ENCODE measurements at places on chromosomes 7 and 10.

DNA sequence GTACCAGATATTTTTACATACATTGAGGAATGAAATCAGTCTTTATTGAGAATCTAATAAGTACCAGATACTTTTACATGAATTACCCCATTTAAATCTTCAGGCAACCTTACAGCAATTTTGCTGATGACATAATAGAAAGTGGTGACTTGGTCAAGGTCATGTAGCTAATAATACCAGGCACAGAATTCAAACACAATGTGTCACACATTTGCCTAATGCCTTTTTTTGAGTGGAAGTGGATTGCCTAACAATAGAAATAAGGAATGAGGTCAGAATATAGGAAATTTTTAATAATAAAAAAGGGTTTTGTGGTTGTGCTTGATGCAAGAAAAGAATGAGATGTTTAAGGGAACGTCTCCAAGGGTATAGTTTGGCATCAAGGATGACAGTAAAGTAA is 466.6 kb upstream of the IGFBP3 start:
- DNase-seq = no peak

DNA sequence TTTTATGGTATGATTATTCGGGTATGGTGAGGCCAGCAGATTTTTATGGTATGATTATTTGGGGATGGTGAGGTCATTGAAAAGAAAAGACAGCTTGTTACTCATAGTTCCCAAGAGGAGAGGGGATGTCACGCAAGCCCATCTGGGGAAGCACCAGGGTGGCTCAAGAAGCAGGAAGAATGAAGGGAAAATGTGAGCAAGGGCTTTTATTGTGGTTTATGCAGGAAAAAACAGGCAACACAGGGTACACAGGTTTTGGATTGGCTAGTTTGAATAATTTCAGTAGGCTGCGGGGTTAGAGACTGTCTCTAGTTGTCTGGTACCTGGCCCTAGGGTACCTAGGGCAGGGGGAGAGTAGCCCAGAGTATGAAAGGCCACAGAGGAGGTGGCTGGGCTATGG is 26.8 kb upstream of the DGKI start:
- DNase-seq = no peak

GRCh38 chr7:99562832-99563231 is 4.4 kb downstream of the ZNF655 start:
- DNase-seq = no peak

- no peak for DNase-seq
Observed at GRCh38 chr10:79356104-79356503, 8.8 kb downstream of the PPIF start.

GRCh38 chr10:104445359-104445758 is 91.7 kb downstream of the CFAP58 start:
- no peak for DNase-seq

GRCh38 chr7:157004521-157005455 is 5.7 kb downstream of the MNX1 start:
- DNase-seq = no peak

DNA sequence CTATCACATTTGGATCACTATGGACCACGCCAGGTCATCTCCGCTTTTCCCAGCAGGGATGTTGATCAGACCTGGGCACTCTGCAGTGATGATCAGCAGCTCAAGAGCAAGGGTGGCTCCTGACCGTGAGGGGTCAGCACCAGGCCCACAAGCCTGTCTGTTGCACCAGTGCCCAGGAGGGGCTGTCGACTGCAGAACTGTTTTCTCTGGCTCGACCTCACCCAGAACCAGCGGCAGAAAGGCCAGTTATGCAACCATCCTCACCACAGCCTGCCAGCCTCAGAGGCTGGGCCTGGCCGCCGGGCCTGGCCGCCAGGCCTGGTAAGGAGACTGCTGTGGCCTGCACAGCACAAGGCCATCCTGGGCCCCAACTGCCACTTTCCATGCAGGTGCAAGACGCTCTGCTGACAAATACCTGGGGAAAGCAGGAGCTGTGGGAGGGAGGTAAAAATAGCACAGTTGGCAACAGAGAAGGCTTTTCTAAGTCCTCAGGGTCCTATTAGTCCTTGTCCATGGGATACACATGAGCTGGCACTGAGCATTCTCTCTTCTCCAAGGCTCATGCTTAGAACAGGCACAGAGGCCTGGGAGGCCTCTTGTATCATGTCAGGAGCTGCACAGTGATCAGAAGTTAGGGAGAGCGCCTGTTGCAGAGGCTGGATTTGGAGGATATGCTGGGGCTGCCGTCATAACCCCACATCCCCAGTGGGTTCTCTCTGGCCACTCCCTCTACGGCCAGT is 17.5 kb downstream of the KCNMA1 start:
- DNase-seq = no peak

DNA sequence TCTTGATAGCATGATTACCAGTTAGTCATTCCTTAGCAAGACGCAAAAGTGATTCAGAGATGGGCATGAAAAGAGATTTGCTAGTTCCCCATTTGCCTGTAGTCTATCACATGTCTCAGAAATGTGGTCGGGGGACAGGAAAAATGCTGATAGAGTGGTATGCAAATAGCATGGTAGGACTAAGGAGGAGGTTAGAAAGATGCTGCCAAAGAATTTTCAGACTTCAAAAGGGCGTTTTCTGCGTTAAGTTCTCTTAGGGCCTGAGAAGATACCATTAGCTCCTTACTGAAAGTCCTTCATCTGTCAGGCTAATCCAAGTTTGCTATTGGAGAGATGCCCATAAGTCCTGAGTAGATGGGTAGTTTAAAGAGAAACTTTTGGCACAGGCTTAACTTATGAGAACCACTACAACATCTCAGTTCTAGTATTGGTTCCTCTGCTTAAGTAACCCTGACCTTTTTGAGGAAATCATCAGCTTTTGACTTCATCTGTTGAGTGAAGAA is 2.7 kb downstream of the CALD1 start:
- DNase-seq = no peak

DNA sequence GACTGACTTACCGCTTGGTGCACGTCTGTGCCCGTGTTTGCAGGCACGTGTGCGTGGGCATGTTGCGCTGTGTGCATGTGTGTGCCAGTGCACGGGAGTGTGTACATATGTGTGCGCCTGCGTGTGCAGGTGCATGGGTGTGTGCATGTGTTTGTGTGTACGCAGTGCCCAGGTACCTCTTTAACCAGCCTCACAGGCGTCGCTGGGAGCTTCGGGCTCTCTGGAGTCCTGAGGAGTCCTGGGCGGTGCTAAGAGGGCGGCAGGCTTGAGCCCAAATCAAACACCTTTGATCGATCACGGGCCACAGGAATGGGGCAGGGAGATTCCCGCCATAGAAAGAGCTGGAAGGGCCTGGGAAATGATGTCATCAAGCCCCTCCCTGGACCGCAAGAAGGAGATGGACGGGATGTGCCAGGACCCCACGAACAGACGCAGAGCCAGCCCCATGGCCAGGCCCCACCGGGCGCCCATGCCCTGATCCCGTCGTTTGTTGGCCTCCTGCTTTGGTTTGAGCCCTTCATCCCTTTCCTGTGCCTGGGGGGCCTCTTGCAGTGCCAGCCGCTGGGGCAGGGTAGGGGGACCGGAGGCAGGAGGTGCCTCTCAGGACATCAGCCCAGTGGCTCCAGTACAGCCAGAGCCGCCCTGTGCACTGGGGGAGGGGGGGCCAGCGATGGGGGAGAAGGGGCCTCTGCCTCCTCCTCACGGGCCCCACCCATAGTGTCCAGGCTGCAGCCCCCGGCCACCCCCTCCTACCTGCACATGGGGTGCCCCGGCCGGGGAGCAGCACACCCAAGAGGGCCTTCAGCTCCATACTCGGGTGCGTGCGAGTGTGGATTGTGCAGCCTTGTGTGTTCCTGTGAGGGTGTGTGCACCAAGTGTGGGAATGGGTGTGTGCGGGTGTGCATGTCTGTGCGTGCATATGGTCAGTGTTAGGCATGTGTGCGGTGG is 5.8 kb downstream of the KNDC1 start:
- no peak for DNase-seq

DNA sequence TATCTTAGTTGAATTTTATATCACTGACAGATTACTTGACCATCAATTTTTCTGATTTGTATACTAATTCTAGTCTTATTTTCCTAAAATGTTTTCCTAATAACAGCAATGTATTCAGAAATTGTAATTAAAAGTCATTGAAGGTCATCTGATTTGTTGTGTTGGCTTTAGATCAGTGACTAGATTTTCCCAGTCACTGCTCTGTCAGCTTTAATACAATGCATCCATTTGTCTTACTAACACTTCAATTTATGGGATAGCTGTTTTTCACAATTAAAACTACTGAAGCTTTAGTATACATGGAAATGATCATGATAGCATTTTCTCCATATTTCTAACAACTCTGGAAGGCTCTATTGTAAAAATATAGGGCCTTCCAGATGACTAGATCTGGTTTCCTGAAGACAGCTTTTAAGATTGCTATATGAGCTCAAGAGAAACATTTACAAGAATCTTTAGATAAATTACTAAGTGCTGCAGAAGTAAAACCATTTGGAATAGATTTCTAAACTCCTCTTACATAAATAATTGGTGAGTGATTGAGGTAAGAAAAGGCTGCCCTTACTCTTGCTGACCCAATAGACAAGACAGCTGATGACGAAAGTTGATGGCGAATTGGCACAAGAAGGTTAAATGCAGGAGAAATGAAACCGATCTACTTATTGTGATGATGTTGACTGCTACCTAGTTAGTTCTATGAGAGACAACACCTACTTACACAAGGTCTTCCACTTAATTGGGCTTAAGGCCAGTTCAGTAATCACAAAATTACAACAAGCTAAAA is 74.1 kb downstream of the LRRTM3 start:
- DNase-seq = no peak

GRCh38 chr10:132065491-132066105 is at the start of gene JAKMIP3:
JAKMIP3 (plus strand) TSS chr10:132065946; CDS start chr10:132104809, 38,863 bp downstream.
- DNase-seq = no peak

GRCh38 chr7:122719010-122719578 is 16.4 kb upstream of the RNF148 start:
- DNase-seq = no peak

- DNase-seq = no peak
Observed at GRCh38 chr7:12713625-12714378, 26.4 kb downstream of the ARL4A start.

GRCh38 chr7:50599385-50599784 is 34.2 kb upstream of the DDC start:
- DNase-seq = no peak

DNA sequence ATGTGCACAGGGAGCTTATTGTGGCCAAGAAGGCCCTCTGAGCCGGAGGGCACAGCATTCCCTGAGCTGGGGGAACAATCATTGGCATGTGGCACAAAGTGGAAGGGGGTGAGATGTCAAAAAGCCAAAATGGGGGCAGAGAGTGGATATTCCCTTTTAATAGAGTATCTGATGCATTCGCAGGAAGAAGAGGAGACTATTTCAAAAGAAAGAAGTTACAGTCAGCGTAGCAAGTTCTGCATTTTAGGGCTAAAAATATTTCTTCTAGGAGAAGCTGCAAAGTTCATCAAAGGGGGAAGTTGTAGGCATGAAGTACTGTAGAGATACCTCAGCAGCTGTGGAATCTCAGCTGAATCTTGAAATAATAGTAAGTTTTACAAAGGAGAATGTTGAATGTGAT is 136.0 kb upstream of the WDR11 start:
- no peak for DNase-seq

DNA sequence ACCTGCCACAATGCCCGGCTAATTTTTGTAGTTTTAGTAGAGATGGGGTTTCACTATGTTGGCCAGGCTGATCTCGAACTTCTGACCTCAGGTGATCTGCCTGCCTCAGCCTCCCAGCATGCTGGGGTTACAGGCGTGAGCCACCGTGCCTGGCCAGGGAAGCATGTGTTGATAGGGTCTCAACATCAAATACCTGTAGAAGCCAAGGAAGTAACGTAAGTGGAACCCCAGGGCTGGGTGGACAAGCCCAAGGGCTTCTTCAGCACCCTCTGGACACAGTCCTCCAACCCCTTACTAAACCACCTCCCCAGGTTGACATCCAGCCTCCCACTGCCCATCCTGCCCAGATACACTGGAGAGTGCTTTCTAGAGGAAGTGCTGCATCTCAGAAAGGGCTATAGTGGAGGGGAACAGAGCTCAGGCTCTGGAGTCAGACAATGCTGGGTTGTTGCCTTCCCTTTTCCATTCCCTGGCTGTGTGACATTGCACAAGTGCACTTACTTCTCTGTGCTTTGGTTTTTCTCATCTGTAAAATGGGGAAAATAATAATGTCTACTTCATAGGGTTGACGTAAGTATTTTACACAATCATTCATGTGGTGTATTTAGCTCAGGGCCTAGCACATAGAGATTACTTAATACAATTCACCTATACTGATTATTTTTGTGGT is 73.9 kb upstream of the KAT6B start:
- DNase-seq = no peak

- no peak for DNase-seq
Observed at GRCh38 chr10:105159268-105159667, 518.2 kb downstream of the SORCS3 start.

GRCh38 chr10:110410329-110411046 is 87.2 kb upstream of the DUSP5 start:
- DNase-seq = no peak

DNA sequence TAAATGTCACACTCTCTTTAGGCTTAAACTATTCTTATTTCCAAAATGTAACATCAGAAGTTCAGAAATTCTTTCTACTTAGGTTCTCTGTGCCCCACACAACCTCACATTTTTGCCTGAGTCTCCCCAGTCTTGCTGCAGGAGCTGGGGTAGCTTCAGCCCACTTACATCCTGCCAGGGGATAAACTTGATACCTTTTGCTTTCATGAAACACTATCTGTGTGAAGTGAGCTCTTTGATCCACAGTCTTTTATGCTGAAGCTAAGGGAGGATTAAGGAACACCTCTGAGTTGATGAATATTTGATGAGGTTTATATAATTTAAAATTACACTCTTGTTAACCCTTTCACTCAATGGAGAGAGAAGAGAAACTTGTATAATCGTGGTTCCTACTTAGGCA is 341.0 kb downstream of the AUTS2 start:
- no peak for DNase-seq

GRCh38 chr10:30827531-30828120 is 198.1 kb upstream of the LYZL2 start:
- DNase-seq = no peak

- DNase-seq = no peak
Observed at GRCh38 chr7:74197449-74198124, 12.2 kb upstream of the LAT2 start.

- DNase-seq = no peak
Observed at GRCh38 chr7:123622660-123623386, 21.2 kb downstream of the ASB15 start.

GRCh38 chr10:107215681-107216080 is 51.2 kb upstream of the SORCS1 start:
- DNase-seq = no peak

All from NCI-H446 treated with DMSO at 0.1 percent for 48 hours (cell line).